Osteoblast (primary cell): ENCODE measurements at places on chromosomes 1 and 21.

- DNase-seq = no peak
Measured at GRCh38 chr1:234325878-234326496, 47.3 kb upstream of the COA6 start.

DNA sequence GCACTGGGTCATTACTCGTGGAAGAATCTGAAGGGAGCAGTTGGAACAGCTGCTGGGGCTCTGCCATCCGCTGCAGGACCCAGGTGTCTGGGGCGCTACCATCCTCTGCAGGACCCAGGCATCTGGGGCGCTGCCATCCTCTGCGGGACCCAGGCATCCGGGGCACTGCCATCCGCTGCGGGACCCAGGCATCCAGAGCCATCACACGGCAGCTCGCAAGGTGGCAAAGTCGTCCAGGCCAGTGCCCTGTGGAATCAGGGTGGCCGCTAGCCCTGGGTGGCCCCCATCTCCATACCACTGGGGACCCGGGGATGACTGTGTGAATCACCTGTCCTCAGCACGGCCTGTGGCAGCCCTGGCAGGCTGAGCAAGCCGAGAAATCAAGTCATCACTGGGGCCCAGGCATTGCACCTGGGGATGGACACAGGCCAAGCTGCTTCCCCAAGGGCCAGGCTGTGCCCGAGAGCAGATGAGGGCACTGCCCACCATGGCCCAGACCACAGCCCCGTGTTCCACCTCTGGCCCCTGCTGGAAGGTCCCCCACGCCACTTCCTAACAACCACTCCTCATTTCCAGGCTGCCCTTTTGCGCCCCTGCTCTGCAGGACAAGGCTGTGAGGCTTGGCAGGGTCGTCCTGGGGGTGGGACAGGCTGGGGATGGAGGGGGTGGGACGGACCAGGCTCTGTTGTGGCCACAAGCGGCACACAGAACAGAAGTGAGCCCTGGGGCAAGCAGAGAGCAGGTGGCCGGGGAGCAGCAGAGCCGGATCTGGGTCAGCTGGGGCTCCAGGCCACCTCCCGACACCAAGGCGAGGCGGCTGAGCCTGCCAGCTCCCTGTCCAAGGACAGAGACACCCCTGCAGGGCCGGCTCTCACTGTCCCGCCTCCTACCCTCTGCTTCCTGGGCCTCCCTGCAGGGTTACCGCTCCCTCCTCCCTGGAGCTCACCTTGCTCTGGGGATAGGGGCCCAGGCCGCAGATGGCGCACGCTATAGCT lies 12.7 kb downstream of the GABRD start:
- no peak for DNase-seq

DNA sequence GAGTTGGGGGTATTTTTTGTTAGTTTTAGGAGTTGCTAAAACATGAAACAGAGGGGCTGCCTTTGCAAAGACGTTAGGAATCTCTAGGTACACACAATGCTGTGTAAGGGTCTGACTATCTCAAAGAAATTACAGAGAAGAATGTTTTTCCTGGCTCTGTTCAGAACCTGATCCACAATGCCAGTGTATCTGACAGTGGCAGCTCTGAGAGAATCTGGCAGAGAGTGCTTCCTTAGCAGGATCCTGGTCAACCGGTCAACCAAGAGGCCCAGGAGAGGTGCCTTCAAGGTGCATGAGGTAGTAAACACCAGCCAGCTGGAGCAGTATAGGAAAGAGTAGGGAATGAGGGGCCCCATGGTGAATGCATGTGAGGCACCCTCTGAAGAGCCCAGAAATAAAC lies 40.9 kb upstream of the RGS1 start:
- no peak for DNase-seq

- DNase-seq = no peak
Measured at GRCh38 chr1:12473596-12474362, 144.2 kb downstream of the DHRS3 start.

GRCh38 chr1:13699936-13700520 lies at the start of gene PRDM2:
PRDM2 (plus strand) TSS chr1:13700188; CDS start chr1:13715606, 15,418 bp downstream.
- peak; percentile 93 for DNase-seq

GRCh38 chr1:205950826-205951549 lies 7.7 kb upstream of the SLC26A9 start:
- peak; percentile 95 for DNase-seq

GRCh38 chr1:46807046-46807972 lies 8.5 kb downstream of the CYP4B1 start:
- no peak for DNase-seq

DNA sequence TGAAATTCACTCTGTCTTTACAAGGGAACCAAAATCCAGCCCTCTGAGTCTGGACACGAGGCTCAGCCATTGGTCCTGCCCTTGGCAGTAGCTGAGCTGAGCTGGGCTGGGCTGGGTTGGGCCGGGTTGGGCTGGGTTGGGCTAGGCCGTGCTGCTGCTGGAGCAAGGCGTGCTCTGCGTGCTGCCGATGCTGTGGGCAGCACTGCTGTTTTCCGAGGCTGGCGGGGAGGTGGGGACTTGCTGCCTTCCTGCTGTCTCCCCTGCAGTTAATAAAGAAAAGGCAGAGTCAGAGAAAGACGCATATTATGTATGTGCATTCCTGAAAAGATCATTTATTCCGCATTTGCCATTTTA lies 182.9 kb downstream of the CDC7 start:
- DNase-seq = no peak

GRCh38 chr1:239555350-239555749 lies 169.0 kb downstream of the CHRM3 start:
- no peak for DNase-seq

GRCh38 chr1:21212126-21212525 lies 35.4 kb upstream of the EIF4G3 start:
- no peak for DNase-seq

DNA sequence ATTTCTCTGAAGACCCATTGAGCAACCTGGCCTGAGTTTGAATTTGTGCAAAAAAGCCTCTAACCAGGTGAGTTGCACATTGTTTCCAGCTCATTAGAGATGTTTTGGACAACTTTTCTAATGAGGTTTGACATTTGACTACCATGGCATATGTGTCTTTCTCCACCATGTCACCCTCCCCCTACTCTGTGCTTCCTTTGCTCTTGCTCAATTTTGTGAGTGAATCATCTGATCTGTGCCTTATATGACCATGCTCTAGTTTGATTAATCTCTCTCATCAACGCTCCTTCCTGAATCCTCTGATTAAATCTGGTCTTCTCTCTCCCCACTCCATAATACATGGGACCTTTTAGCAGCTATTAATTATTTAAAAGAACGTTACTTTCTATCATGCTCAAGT lies 144.8 kb upstream of the SAMSN1 start:
- no peak for DNase-seq

DNA sequence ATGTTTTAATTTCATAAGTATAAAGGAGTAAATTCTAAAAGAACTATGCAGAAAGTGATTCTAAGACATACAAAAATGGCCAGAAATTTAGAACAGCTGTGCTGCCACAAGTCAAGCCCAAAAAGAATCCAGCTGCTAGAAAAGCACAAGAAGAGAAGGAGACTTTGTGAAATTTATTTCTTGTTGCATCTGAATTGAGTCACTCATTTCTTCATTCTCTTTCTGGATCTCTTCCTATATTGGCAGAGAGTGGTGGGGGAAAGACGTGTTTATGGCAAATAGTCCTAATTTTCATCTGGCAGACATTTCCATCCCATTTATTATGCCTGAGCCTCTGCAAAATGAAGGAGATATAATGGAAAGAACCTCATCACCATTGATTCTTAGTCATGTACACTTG lies 139.6 kb upstream of the CTTNBP2NL start:
- no peak for DNase-seq

GRCh38 chr1:207000651-207001291 lies 30.5 kb upstream of the FCAMR start:
- no peak for DNase-seq

DNA sequence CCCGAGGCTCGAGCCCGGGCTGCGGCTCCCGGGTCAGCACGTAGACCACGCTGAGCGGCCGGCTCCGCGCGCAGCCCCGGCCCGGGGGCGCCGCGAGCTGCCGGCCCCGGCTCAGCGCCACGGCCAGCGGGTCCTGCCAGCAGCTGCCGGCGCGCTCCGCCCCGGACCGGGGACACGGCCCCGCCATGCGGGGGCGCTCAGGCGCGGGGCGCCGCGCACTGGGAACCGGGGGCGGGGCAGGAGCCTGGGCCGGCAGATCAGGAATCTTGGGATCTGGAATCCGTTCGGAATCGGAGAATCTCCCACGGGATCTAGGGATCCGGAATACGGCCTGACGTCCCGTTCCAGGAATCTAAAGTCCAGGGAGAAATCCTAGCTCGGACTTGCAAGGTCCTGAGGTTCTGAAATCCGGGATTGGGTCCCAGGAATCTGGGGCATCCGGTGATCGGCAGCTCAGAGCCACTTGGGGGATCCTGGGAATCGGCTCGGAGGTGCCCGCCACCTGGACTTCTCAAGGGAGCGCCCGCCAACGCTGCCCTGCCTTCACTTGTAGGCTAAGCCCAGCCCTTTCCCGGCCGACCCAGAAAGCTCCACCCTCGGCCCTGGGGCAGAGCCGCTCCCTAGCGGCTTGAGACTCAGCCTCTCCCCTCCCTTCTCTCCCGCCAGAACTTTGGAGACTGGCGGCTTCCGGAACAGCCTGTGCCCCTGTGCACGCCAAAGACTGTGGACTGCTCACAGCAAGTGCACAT lies at the start of gene MAP3K6:
TSS of gene MAP3K6 (minus strand) at position 551 of the 749 bp plus-strand sequence. CDS start at position 187, 364 bp downstream.
- peak; percentile 99 for DNase-seq

DNA sequence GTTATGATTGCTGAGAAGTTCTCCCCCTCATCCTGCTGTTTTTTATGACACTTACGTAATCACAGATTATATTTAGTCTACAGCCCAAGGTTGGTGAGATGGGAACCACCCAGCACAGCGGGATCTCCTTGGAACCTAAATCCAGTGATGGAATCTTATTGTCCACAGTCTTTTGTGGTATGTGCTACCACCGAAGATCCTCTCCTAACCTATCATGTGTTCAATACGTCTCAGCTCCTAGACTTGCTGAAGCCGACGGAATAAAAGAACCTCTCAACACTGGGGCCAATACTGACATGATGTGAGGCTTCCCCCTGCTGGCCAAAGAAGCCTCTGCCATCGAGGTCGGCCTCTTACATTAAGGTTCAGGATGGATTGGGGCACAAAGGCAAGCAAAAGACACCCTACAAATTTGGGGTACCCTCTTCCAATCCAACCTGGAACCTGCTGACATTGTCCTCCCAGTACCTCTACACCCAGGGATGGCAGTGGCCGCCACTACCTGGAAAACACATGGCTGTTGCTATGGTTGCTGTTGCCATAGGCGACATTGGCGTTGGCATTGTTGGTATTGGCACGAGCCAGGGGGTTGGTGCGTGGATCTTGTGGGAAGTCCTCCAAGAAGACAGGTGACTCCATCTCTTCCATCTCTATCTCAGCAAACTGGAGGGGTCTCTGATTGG lies 19.4 kb upstream of the KIF21B start:
- DNase-seq = peak; percentile 96

- peak; percentile 80 for DNase-seq
Measured at GRCh38 chr1:151146072-151146411, 389 bp downstream of the SEMA6C start.

- no peak for DNase-seq
Measured at GRCh38 chr1:59718989-59719360, 95.8 kb upstream of the HOOK1 start.

- peak; percentile 22 for DNase-seq
Measured at GRCh38 chr1:1477206-1477605, 5.6 kb downstream of the ATAD3B start.

DNA sequence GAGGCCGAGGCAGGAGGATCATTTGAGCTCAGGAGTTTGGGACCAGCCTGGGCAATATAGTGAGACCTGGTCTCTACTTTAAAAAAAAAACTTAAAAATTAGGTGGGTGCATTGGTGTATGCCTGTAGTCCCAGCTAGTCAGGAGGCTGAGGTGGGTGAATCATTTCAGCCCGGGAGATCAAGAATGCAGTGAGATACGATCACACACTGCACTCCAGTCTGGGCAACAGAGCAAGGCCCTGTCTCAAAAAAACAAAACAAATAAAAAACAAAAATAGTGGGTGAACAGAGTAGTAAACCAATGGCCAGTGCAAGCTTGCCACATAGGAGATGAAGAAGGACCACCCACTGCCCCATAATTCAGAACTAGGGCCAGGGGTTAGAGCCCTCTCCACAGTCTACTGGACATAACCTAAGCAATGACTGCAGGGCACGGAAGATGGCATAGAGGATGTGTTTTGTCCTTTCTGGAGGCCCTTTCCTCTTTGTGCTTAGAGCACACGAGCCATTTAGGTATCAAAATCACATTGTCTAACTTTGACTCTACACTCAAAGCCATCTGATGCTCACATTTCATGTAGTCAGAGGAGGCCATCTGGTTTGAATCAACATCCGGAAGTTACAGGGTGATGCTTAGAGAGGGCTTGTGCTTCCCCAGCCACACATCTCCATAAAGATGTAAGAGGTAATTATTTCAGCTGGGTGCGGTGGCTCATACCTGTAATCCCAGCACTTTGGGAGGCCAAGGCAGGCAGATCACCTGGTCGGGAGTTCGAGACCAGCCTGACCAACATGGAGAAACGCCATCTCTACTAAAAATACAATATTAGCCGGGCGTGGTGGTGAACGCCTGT lies 12.6 kb downstream of the CD2 start:
- no peak for DNase-seq

GRCh38 chr1:2119886-2120285 lies 69.7 kb downstream of the PRKCZ start:
- DNase-seq = peak; percentile 55

- DNase-seq = no peak
Measured at GRCh38 chr1:76070538-76070937, 4.0 kb upstream of the ST6GALNAC3 start.
